Body of pancreas (tissue), 4 donors: ENCODE measurements at places on chromosomes 3 and 15. TPM values are rescaled to one million over a fixed set of nuclear protein-coding genes. Genes with fewer than 3 reads are reported as not detected.

DNA sequence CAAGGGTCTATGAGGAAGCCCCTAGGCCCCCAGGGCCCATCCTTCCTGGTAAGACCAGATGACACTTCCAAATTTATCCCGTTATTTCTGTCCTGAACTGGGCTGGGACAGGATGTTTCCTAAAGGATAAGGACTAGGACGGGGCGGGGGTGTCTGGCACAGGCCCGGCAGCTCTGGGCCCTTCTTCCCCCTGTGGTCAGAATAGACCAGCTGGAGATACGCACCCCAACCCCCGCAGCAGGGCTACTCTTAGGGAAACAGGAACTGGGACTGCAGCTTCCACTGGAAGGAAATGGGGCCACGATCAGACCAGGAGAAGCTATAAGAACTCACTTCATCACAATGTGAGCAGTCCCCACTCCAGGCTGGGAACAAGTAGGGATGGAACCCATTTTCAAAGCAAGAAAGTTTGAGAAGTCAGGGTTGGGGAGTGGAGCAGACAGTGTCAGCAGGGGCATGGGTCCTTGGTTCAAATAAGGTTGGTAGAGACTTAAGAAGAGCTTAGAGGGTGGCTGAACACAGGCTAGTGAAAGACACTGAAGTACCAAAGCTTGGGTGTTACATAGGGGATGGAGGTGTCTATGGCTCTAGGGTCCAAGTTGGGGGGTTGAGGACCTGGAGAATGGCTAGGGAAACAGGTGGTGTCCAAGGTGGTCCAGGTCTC lies 1.1 kb downstream of the NCKIPSD start:
- H3K4me3 ChIP-seq = no peak overlapping the region
- H3K4me1 ChIP-seq = peaks cover 21% of the 10 kb centered on the region
- H3K27ac ChIP-seq = no peak overlapping the region
- no peaks in the 10 kb centered on the region for H3K27me3 ChIP-seq

GRCh38 chr3:14801031-14801430 lies 17.7 kb upstream of the FGD5 start:
- no peak overlapping the region for H3K4me3 ChIP-seq
- no peak overlapping the region for H3K27ac ChIP-seq
- no peak for DNase-seq
- H3K36me3 ChIP-seq = no peaks in the 10 kb centered on the region

DNA sequence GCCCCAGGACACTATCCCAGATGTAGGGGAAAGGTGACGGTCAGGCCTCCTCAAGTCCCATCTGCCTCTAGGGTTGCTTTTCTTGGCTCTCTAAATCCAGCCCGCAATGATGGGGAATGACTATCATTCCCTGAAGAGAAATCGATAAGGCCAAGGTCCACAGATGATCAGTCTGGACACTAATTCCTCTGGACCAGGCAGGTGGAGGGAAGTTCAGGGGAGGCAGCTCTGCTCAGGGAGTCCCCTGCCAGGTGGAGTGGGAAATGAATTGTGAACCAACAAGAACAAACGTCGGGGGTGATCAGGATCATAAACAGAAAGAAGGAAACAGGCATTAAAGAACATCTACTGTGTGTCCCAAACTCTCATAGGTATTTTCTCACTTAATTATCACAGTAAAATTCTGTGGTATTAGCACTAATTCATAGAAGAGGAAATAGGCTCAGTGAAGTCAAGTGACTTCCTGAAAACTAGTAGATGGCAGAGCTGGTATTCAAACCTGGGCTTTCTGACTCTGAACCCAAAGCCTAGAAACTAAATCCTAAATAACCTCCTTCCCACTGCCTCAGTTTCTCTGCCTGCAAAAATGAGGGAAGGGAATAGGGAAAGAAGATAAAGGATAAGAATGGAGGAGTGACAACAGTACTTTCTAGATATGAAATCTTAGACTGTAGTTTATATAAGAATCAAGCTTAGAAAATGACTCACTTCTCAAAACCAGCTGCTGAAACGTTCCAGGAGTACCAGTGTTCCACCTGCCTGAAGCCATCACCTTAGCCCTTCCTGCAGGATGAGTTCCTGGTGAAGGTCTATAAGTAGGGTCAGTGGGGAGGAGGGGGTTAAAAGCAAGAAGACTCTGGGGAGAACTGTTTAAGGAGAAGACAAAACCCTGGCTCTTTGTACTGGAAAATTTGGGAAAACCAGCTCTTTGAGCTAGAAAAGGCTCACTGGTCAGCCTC lies 7.5 kb downstream of the BMF start:
- no peaks in the 10 kb centered on the region for H3K36me3 ChIP-seq
- peaks cover 100% of the 10 kb centered on the region for H3K4me1 ChIP-seq
- no peak for DNase-seq
- no peaks in the 10 kb centered on the region for H3K27me3 ChIP-seq
- H3K4me3 ChIP-seq = no peak overlapping the region

- H3K27me3 ChIP-seq = no peaks in the 10 kb centered on the region
- DNase-seq = no peak
- H3K4me1 ChIP-seq = no peaks in the 10 kb centered on the region
- H3K4me3 ChIP-seq = no peak overlapping the region
- H3K36me3 ChIP-seq = no peaks in the 10 kb centered on the region
These were observed 462.8 kb downstream of the EDEM1 start for GRCh38 chr3:5650303-5650702.

GRCh38 chr3:195003006-195003892 lies 267.7 kb downstream of the XXYLT1 start:
- no peak overlapping the region for H3K4me3 ChIP-seq
- no peaks in the 10 kb centered on the region for H3K27me3 ChIP-seq
- peak; percentile 54 for DNase-seq
- no peaks in the 10 kb centered on the region for H3K36me3 ChIP-seq

ALG1L2 gene
- not detected for total RNA-seq
